ENCODE measurements at places on chromosomes 6 and 20.

DNA sequence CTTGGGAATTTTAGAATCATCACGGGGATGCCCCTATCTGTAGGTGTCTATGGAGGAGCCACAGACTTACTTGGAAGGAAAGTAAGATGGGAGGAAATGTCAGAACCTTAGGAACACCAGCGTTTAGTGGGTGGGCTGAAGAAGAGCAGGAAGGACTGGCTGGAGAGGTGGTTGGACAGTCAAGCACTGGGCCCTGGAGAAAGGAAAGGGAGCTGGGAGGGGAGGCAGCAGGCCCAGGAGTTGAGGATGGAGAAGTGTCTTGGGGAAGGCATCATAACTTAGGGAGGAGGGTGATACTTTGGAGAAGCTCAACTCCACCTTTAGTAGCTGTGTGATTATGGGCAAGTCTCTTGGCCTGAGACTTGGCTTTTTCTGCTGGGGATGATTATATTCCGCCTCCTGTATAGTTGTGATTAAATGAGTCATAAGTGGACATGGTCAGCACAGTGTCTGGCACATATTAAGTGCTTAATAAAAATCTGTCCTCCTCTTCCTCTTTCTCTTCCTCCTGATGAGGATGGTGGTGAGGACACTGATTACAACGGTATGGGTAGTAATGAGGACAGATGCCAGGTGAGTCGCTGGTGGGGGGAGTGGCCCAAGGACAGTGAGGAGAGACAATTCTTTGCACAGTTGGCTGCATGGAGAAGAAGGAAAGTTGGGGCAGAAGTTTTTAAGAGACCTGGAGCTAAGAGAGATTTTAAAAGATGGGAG, 125.7 kb downstream of the TOX2 start:
- DNase-seq = no peak

DNA sequence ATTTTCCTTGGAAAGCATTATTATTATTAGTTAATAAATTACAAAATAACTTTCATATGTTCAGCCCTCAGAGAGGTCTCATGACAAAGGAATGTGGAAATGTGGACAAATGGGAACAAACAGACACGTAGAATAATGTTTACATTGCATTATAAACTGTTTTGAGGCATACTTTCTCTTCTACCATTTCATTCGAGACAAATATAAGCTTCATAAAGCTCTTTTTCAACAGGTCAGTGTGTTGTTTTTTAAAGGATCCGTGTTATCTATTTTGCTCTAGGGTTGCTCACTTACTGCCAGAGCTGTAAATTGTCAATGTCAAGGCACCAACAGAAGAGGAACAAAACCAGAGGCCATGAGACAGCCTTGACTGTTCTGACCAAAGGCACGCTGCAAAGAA, 256.8 kb downstream of the PHACTR1 start:
- DNase-seq = peak; percentile 44

GRCh38 chr6:139643986-139644385, 269.5 kb upstream of the CITED2 start:
- no peak for DNase-seq

GRCh38 chr6:129114636-129115391, 231.9 kb downstream of the LAMA2 start:
- peak; percentile 54 for DNase-seq

DNA sequence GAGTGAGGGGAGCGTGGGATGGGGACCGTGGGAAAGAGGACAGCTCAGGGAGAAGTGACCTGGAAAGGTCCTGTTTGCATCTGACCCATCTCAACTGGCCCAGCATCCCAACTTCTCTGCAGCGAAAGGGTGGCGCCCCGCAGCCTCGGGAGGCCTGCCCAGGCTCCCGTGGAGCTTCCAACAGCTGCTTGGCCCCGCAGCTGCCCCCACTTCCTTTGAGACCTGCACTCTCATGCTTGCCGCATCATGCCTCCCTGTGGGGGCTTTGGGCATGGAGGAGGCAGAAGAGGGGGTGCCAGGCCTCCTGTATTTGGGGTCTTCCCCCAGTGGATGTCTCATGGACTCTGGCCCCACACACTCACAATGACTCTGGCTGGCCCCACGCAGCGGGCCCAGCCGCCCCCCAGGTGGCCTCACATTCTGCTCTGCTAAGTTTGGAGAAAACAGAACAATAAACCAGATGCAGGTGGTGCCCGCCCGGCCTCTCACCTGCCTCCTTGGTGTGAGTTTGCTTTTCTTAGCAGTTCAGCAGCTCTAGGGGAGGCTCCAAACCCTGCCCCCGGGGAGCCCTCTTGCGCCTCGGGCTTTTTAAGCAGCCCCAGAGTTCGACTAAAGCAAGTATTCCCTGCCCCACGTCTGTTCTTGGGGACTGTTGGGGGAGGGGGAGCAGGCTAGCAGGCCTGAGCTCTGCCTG, 40.7 kb downstream of the CPXM1 start:
- peak; percentile 27 for DNase-seq

- no peak for DNase-seq
Measured at GRCh38 chr6:32107406-32107805, 1.7 kb downstream of the TNXB start.

- no peak for DNase-seq
Measured at GRCh38 chr6:168319279-168320111, at the start of gene DACT2. DACT2 (minus strand) TSS chr6:168319777; CDS start chr6:168319633, 144 bp downstream.

GRCh38 chr6:39847221-39847620, 55.0 kb downstream of the DAAM2 start:
- peak; percentile 30 for DNase-seq

All from choroid plexus epithelial cell (primary cell).